ENCODE measurements at places on chromosomes 7 and 10.

GRCh38 chr7:48426331-48426965 lies 255.2 kb downstream of the ABCA13 start:
- DNase-seq: no peak

GRCh38 chr7:159102681-159103381 lies 41.8 kb downstream of the VIPR2 start:
- no peak for DNase-seq

GRCh38 chr7:49703337-49703736 lies 70.1 kb upstream of the VWC2 start:
- DNase-seq: no peak

GRCh38 chr7:66419210-66419609 lies 209.5 kb upstream of the KCTD7 start:
- DNase-seq: no peak

GRCh38 chr10:31836569-31837406 lies 91.8 kb downstream of the ARHGAP12 start:
- DNase-seq: peak; percentile 8

- no peak for DNase-seq
Observed at GRCh38 chr7:36407636-36408550, 18.2 kb downstream of the ANLN start.

- no peak for DNase-seq
Observed at GRCh38 chr7:117588352-117588794, 108.5 kb downstream of the CFTR start.

DNA sequence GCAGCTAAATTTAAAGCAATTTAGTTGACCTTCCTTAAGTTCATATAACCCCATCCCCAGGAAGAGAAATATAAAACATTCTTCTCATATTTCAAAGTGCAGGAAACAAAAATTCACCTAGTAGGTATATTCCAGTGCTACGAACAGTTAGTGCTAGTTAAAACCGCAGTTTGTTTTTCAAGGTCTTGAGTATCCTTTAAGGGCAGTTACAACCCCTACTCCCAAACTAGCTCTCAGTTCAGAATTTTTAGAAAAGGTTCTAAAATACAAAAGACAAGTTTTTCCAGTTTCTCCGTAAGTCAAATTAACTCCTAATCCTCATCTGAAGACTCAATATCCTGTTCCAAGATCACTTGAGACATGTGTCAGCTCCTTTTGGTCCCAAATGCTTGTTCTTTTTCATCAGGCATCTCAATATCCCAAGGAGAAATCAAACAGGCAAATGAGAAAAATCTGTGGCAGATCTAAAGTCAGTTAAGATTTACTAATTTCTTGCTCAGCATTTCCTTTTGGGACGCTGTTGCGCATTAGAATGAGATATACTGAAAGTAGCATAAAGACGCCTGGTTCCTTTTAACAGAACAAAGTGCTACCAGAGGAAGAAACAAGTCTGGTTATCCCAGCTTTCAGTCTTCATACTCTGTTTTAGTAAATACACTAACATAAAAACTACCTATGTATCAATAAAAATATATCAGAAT lies 51.8 kb downstream of the ARHGAP12 start:
- no peak for DNase-seq
